ENCODE measurements at places on chromosomes 7 and 10.

GRCh38 chr7:84021292-84021908, 173.2 kb downstream of the SEMA3A start:
- no peak for DNase-seq

DNA sequence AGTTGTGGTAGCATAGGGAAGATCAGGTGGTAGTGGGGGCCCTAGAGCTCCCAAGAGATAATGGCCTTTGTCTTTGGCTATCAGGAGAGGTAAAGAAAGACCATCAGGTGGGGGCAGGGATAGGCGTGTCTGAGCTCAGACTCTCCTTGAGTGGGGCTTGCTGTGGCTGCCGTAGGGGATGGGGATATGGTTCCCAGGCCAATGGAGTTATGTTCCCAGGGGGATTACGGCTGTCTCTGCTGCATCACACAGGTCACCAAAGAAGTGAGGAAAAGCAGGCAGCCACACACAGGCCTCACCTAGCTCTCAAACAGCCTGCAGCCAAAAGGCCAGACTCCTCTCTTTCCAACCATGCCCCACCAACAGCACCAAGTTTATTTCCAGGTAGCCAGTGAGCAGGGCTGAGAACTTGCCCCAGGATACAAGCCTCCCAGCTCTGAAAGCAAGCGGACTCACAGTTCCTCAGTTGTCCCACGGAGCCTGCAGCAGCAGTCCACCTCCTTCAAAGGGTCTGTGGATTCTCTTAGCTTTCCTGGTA, 37.6 kb upstream of the C1QL3 start:
- no peak for DNase-seq

- no peak for DNase-seq
Measured at GRCh38 chr10:72375173-72375572, 20.5 kb upstream of the DNAJB12 start.

DNA sequence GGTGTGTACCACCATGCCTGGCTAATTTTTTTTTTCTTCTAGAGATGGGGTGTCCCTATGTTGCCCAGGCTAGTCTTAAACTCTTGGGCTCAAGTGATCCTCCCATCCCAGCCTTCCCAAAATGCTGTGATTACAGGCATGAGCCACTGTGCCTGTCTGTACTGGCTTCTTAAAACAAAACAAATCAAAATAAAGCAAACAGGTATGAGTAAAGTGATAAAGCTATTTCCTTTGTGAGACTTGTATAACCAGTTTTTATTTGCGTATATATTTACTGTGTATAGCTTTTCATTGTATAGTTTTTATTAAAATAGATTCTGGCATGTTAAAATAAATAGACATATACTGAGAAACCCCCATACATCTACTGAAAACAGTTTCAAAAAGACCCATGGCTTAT, 14.3 kb downstream of the LCOR start:
- no peak for DNase-seq

DNA sequence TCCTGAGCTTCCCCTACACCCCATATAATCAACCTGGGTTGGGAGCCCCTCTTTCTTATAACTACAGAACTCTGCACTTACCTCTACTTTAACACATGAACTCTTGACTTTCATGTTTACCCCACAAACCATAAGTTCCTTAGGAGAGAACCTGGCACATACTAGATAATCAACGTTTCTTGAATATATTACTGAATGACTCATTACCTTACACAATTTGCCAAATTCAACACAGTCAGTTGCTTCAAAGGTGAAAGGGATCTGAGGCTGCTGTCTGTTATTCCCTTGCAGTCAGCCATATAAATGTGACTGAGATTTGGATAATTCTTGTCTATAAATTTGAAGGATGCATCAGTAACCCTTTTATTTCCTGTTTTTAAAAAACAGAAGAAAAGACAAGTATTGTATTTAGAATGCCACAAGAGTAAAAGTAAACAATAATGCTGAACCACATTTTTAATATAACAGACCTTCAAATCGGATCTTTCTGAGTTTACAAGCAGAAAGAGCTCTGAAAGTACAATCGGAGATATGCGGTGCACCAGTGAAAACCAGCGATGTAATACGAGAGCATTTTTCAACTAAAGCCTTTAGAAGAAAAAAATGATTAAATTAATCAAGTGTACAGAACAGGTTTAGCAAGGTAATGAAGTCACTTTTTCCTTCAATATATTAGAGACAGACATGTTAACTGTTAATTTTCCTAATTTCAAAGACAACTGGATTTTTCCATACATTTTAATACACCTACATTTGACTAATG, 29.5 kb upstream of the LRRC17 start:
- no peak for DNase-seq

DNA sequence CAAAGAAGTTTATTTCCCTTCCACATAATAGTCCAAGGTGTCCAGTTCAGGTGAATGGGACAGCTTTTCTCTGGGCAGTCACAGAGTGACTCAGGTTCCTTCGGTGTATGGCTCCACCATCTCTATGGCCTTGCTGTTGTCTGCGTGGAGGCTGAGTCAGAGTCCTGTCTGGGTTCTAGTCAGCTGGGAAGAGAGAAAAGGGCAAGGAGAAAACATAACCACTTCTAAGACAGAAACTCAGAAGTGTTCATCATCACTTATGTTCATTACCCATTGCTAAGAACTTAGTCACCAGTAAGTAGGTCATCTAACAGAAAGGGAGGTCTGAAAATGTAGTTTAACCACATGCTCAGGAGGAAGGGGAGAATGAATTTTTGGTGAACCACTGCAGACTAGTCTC, 32.4 kb upstream of the CCDC7 start:
- DNase-seq = no peak

DNA sequence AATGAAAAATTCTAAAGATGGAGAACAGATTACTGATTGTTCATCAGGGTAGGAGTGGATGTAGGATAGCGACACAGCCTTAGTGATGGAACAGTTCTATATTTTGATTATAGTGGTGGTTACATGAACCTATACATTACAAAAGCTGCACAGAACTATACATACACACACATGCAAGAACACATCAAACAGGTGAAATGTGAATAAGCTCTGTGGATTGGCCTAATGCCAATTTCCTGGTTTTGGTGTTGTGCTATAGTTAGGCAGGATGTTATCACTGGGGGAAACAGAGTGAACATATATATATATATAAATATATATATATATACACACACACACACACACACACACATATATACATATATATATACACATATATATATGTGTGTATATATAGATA, 76.4 kb upstream of the PIK3CG start:
- DNase-seq = no peak

GRCh38 chr10:106380706-106381105, 783.8 kb downstream of the SORCS1 start:
- DNase-seq = no peak

DNA sequence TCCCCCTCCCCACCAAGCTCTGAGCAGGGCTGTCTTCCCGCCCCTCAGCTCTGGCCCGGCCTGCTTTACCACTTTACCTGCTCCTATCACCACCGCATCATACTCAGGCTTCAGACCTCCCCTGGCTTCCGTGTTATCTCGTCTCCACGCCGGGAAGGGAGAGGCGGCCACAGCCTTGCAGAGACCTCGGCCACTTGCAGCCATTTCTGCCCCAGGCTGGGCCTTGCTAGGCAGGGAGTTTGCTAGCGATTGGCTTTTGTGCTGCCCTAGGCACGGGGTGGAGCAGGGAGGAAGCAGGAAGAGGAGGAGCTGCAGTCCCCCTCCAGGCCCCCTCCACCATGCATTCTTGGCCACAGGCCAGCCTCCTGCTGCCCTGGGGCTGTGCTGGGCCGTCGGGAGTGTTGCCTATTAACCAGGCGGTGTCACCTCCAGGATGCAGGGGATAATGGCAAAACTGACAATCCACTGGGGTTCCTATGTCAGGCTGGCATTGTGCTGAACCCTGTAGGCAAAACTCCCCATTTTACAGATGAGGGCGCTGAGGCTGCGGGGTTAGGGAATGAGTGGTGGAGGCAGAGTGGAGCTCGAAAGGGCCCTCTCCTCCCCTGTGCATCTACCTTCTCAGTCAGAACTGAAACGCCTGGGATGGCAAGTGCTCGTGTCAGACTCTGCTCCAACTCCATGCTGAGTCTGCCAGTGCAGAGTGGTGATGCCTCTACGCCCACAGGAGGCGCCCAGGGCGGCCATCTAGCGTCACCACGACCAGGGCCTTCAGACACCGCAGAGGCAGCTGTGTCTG, at the start of gene PYROXD2:
Gene PYROXD2, minus strand, starts transcription at position 251 of the 799 bp plus-strand sequence. Its CDS starts 47 bp downstream, at position 204.
- DNase-seq = peak; percentile 21

- no peak for DNase-seq
Measured at GRCh38 chr7:40101201-40101600, 33.2 kb downstream of the MPLKIP start.

- DNase-seq = no peak
Measured at GRCh38 chr10:116707981-116708380, 34.4 kb downstream of the HSPA12A start.

DNA sequence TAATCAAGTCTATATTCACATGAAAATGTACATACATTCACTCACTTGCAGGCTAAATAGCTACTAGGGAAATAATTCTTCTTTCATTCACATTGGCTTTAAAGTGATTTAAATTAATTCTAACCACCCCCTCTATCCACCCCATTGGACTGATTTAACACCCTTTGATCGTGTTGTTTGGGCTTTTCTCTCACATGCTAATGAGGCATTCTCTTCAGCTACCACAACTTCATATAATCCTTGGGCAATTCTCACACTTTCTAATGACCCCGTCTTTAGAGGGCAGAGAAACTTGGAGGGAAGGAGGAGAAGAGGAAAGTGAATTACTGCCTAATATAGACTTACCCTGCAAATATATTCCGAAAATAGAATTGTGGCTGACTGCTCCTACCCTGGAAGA, 24.6 kb downstream of the GRM3 start:
- no peak for DNase-seq

GRCh38 chr10:123455861-123456260, 210.3 kb upstream of the GPR26 start:
- no peak for DNase-seq

GRCh38 chr7:79420464-79420863, 33.0 kb downstream of the MAGI2 start:
- no peak for DNase-seq

DNA sequence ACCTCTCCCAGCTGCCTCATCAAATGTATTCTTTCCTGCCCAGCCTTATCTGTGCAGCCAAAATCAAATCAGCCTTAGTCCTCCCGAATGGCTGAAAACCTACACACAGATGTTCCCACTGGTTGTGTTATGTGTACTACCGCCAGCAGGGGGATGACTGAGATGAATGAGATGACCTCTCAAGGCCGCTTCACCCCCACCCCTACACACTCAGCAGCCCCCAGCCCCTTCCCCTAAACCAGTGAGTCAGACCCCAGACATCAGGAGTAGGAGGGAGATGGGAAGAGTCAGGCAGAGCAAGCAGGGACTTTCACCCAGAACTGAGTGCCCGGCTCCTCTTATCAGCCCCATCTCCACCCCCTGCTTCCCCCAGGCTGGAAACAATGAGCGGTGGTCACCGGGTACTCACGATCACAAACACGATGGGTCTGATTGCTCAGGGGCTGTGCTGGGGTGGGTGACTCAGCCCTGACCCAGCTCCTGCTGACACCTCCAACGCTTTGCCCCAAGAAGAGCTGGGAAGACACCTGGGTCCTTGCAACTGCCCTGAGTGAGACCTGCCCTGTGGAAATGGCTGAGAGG, 6.5 kb upstream of the C10orf105 start:
- DNase-seq = peak; percentile 30

GRCh38 chr7:64802699-64803098, 8.5 kb downstream of the ZNF138 start:
- DNase-seq = no peak

- no peak for DNase-seq
Measured at GRCh38 chr7:27140126-27140857, 3.2 kb downstream of the HOXA5 start.

DNA sequence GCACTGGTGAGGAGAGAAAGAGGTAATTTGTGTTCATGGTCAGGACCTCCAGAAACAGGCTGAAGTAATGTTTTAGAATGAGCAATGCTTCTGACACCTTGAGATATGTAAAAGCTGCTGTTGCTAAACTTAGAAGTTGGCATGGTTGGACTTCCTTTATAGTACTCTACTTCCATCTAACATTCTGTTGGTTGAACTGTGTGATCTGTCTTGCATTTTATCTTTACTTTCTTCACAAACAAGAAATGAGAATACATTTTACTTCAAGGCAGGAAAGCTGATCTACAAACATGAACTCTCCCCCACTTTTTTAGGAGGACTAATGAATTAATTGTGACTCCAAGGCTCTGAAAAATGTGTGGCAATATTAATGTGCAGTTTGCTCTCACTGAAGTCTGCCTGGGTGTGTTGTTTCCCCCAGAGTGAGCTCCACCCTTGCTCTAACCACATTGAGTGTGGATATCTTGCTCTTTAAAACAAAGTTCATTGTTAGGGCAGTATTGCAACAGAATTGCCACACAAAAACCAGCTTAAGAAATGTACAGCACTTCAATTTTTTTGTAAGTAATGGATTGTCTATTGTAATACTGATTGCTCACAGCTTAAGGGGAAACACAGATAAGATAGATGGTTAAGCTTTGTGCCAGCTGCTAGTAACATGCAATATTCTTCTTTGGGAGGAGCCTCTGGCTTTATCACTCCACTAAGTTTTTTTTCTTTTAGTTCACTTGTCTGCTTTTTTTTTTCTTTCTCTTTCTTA, 69.0 kb downstream of the ADD3 start:
- DNase-seq = peak; percentile 87

- no peak for DNase-seq
Measured at GRCh38 chr7:149832332-149833041, 5.7 kb upstream of the ZNF862 start.

DNA sequence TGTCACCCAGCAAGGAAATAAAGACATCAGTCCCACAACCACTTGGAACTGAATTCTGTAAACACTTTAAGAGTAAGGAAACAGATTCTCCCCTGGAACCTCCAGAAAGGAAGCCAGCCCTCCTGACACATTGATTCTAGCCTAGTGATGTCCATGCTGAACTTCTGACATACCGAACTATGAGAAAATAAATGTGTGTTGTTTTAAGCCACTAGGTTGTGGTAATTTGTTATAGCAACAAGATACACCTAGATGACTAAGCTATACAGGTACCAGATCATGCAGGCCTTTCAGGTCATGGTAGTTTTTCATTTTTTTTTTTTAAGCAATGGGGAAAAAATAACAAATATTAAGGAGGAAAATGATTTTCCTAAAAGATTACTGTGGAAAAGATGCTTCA, 37.6 kb upstream of the LRRTM3 start:
- no peak for DNase-seq

DNA sequence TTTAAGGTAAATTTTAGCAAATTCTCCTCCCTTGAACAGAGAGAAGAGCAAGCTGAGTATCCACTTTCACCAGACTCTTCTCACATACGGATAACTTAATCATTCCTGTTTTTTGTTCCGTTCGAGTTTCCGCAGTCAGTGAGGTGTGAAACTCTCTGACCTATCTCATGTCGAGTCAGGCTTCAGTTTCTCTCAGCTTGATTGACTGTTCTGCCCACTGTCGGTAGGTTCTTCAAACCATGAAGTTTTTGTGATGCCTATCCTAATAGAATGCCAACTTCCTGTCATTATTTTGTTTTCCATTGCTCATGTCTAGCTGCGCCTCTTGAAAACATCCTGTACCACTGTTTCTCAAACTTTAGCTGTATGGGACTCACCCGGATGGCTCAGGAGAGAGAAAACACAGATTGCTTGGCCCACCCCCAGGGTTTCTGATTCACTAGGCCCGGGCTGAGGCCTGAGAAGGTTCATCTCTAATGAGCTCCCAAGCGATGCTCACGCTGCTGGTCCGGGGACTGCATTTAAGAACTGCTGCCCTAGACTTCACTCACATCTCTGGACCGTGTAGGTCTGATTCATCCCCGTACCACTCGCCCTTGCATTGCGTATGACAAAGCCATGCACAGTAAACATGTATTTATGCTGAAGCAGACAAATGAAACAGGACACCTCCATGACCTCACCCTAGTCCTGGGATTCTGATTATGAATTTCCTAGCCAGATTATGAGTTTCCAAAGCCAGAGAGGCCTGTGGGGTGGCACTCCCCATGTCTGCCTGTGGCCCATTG, 208.4 kb upstream of the AGK start:
- DNase-seq = no peak
